ENCODE measurements at places on chromosomes 1 and 21. TPM values are rescaled to one million over a fixed set of nuclear protein-coding genes. Genes with fewer than 3 reads are reported as not detected.

CD247 gene
- 1.8 TPM for total RNA-seq

DNA sequence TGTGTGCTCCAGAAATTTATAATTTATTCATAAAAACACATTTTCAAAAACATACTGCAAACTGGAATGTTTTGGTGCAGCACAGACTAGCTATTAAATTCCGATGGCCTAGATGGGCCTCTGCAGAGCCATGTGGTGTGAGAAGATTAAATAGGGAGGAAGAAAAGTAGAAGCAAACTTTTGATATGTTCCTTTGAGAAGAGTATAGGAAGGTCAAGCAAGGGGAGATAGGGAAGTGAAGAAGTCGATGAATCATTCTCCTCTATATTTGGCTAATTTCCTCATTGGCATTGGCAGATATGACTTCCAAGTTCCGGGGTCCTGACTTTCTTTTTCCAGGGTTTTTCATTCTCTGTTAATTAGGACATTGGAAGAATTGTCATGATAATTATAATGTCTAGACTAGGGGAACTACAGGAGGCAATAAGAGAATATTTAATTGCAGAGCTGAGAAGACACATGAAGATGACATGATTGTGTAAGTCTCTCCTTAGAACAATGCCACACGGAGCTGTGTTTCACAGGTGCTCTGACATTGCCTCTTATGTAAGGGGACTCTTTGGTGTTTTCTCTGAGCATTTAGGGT is 19.3 kb upstream of the ZNF326 start:
- no peaks in the 10 kb centered on the region for H3K36me3 ChIP-seq
- no peak overlapping the region for H3K4me3 ChIP-seq
- H3K27me3 ChIP-seq = no peaks in the 10 kb centered on the region
- peaks cover 16% of the 10 kb centered on the region for H3K4me1 ChIP-seq
- peak overlapping the region; percentile 43 for H3K27ac ChIP-seq

GRCh38 chr1:22115286-22115685 is 27.6 kb downstream of the WNT4 start:
- H3K27ac ChIP-seq = no peak overlapping the region
- no peaks in the 10 kb centered on the region for H3K27me3 ChIP-seq
- H3K4me1 ChIP-seq = peaks cover 60% of the 10 kb centered on the region
- H3K4me3 ChIP-seq = no peak overlapping the region
- DNase-seq = no peak

DNA sequence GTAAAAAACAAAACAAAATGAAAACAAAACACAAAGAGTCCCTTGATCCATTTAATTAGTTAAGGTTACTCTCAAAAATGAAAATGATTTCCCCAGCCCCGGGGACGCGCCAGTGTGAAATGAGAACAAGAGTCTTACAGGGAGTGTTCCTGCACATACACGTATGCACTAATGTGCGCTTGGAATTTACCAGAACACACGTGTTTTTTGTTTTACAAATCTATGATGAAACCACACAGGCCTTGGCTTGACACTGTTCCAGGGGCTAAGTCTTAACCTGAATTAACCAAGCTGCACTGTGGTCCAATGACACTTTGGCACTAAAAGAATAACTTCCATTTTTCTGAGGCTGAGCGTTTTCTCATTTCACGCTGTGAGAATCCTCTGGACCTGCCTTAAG is 63.7 kb downstream of the SLC45A1 start:
- H3K4me3 ChIP-seq = no peak overlapping the region
- H3K27me3 ChIP-seq = no peaks in the 10 kb centered on the region
- H3K36me3 ChIP-seq = no peaks in the 10 kb centered on the region
- H3K27ac ChIP-seq = peak overlapping the region; percentile 93

DNA sequence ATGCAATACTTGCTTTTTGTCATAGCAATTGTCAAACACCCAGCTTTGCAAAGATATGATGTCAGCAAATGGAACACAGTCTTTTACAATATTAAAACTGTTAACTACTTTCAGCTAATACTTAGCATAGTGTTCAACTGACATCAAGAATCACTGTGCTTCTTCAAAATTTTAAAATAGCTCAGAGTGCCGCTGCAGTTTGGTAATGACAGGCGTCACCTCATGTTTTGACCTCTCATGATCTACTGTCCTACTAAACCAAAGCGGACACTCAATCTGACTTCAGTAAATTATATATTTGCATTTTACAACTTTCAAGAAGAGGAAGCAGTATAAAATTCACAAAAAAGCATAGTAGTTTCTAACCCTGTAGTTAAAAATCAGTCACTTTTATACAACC is 2.0 kb downstream of the FMO1 start:
- H3K4me3 ChIP-seq = no peak overlapping the region
- H3K4me1 ChIP-seq = no peaks in the 10 kb centered on the region
- no peak for DNase-seq
- H3K27ac ChIP-seq = no peak overlapping the region

DNA sequence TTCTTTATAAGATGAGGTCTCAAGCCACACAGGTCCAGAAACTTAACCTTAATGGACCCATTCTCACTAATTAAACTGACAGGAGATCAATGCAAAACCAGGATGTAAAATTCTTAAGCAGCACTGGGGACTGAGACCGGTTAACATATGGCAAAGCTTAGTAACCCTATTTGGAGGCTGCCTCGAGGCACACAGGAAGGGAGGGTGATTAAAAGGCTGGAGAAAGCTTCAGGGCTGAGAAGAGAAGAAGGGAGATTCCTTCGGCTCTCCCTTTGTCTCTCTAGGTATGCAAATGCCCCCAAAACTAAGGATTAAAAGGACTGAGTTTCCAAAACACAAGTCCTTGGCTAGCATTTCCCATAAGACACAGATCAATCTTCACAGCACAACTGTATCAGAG is 120.8 kb upstream of the DSCAM start:
- no peaks in the 10 kb centered on the region for H3K36me3 ChIP-seq
- H3K27ac ChIP-seq = no peak overlapping the region
- DNase-seq = no peak
- H3K27me3 ChIP-seq = no peaks in the 10 kb centered on the region
- H3K4me1 ChIP-seq = no peaks in the 10 kb centered on the region

PPM1J gene
- total RNA-seq = 0.36 TPM

Data from sigmoid colon (tissue), 7 donors.